ENCODE measurements at places on chromosomes 4 and X.

- DNase-seq, result no peak
These were observed 71.3 kb upstream of the ANKRD50 start for GRCh38 chr4:124783847-124784246.

- DNase-seq, result no peak
These were observed 444.2 kb downstream of the IDS start for GRCh38 chrX:149060921-149061320.

- DNase-seq, result no peak
These were observed 301.6 kb downstream of the NAF1 start for GRCh38 chr4:162865102-162865501.

DNA sequence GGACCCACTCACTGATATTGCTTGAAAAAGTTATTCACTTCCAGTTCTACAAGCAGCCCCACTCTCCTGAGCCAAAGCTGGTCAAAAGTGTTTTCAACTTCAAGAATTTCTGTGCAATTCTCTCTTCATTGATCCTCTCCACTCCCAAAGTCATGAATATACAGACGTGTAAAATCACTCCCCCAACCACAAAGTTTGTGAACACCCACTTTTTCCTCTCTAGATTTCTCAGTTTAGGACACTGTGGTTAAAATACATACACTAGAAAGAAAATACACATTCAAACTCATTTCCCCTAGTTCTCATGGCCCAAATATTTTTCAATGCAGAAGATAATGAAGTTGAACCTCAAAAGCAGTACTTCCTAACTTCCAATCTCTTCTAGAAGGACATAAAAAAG lies 116.3 kb downstream of the MSN start:
- DNase-seq, result no peak

DNA sequence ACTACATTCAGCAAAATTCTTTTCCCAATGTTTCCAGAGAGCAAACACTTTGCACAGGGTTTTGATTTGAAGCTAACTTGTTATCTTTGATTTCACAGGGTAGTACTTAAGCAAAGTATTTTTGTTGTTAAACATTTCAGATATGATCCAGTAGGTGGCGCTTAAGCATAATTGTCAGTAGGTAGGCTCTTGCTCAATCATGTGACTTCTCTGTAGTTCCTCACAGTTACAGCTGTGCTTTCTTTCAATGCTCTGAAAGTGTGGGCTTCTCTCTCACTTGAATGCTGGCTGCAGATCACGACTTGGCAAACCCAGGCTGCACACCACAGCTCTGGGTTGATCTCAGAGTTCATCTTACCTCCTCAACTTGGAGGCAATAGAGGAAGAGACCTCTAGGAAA lies 1016.5 kb downstream of the SH3BGRL start:
- DNase-seq, result peak; percentile 33

Data from GM13977 (cell line).